ENCODE measurements at places on chromosomes 1 and 21.

DNA sequence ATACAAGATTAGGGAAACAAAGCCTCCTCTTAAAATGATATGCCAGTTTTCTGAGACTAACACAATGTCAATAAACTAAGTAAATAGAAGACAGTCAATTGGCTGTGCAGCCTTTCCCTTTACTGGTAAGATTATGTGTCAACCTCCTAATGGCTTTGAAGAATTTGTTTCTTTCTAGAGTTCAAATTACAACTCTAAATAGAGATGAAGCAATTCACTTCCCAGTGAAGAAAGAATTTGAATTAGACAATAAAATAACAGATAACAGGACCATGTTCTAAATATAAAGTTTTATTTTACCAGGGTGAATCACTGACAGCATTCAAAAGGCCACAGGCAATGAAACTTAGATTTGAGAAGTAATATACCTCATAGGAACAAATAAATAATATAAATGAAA, 680.3 kb downstream of the PLA2G4A start:
- no peak for DNase-seq

DNA sequence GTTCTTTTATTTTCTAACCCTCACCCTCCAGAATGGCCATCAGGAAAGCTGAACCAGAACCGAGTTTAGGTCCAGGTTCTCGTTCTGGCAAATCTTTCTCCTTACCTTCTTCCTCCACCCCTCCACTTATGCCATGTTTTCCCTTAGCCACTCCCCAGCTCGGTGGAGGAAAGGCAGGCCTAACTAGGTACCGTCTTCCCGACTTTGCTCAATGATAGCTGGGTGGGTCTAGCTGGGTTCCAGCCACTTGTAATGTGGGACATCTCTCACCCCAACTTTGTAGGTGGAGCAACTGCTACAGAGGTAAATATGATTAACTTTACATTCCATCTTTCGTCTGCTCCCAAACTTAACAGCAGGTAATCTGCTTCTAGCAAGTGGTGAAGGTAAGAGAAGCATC, 646 bp downstream of the BNIPL start:
- DNase-seq, result no peak

GRCh38 chr1:91846007-91846638, 39.8 kb downstream of the TGFBR3 start:
- no peak for DNase-seq

DNA sequence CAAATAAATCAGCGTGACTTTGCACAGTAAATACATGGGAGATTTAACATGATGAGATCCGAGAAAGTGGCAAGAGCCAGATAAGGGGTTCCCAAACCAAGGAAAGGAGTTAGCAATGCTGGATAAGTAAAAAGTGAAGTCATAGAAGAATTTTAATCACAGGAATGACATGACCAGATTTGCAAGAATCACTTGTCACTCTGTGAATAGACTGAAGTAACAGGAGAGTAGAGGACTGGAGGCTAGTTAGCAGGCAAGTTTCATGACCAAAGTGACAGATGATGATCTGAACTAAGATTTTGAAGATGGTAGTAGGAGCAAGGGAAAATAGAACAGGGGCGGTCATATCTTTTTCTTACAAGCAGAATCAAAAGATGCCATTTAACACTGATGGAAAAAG, 8.4 kb downstream of the CFH start:
- DNase-seq, result no peak

GRCh38 chr1:7585216-7585907, 185.7 kb upstream of the VAMP3 start:
- DNase-seq, result no peak

DNA sequence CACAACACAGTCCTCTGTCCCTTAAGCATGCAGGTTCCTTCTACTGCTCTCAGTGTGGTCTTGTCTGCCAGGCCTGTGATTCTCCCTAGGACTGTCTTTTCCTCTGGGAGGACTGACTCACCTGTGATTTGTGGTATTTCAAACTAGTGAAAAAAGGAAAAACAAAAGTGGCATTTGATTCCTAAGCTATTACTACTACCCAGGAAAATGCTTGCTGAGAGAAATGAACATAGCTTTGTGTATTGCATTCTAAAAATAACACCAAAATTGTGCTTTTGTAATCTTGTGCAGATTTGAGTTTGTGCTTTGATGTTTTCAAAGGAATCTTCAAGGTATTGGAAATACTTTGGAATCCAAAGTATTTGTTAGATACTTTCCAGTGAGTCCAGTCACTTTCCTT, 57.0 kb downstream of the GPR161 start:
- DNase-seq, result no peak

DNA sequence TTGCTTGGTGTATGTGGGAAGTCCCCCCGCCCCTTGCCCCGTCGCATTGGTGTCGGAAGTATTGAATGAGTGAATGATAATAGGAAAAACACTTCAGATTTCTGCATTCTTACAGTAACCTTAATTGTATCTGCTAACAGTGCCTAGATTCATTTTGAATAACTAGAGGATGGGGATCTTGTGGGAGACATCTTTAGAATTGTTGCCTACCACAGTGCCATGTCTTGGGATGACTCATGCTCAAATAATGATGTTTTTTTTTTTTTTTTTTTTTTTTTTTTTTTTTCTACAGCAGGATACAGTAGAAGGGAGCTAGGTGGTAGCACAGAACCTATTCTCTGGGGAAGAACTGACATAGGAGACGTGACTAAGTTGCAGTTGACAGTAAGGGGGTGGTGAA, 237.9 kb downstream of the USP25 start:
- DNase-seq, result no peak

DNA sequence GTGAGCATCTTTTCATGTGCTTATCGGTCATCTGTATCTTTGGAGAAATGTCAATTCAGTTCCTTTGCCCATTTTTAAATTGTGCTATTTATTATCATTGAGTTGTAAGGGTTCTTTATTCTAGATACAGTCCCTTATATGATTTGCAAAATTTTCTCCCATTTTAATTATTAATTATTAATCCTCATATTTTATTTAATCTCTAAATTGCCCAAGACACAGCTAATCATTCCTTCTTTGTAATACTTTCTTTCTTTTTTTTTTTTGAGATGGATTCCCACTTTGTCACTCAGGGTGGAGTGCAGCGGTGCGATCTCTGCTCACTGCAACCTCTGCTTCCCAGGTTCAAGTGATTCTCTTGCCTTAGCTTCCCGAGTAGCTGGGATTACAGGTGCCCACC, 13.1 kb upstream of the TENT5B start:
- DNase-seq, result no peak

DNA sequence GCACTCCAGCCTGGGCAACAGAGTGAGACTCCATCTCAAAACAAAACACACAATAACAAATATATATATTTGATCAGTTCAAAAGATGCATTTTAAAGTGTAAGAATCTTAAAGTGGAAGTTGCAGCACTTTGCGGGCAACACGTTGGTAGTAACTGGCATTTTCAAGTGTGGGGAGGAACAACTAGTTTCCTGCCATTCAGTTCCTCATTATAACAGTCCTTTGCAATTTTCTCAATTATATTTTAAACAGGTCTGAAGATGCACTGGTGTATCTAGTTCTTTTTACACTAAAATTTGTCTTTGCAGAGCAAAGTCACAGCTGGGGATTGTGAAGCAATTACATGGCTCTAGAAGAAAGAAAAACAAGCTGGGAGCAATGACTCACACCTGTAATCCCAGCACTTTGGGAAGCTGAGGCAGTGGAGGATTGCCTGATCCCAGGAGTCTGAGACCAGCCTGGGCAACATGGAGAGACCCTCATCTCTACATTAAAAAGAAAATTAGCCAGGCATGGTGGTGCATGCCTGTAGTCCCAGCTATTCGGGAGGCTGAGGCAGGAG, 25.3 kb downstream of the RRAGC start:
- no peak for DNase-seq

GRCh38 chr1:109373126-109373525, 24.6 kb downstream of the SORT1 start:
- no peak for DNase-seq

GRCh38 chr1:11286735-11287410, 13.9 kb downstream of the UBIAD1 start:
- DNase-seq, result no peak

- no peak for DNase-seq
These were observed 332.8 kb downstream of the DISC1 start for GRCh38 chr1:231959225-231959884.
